Activated CD4-positive, alpha-beta memory T cell treated with anti-CD3 and anti-CD28 coated beads for 36 hours (primary cell): ENCODE measurements at places on chromosomes 1 and 21. TPM values are rescaled to one million over a fixed set of nuclear protein-coding genes. Genes with fewer than 3 reads are reported as not detected.

The MYCBP gene
- 76.5 TPM for total RNA-seq

The NUDT4B gene
- total RNA-seq = 0.43 TPM

The PLA2G2C gene
- total RNA-seq = 0.43 TPM

The NTRK1 gene
- 6.7 TPM for total RNA-seq

The SELENBP1 gene
- not detected for total RNA-seq
